ENCODE measurements at places on chromosomes 5 and 9.
A peak's percentile ranks its signal among the peaks of the same experiment; 100 is the strongest.

DNA sequence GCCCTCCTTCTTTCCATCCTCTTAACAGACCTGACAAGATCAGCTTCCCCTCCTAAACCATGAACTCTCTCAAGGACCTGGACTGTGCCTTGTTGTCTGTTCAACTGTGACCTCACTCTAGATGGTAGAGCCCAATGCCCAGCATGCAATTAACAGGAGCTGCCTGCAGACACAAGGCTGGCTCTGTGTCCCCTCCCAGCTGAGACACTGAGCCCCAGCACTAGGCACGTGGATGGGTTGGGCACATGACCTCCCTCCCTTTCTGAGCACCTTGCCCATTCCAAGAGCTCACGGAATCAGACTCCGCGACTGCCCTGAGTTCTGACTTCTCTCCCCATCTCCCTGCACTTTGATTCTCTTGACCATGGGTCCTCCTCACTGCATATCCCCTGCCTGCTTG is 93.5 kb upstream of the LRRTM2 start:
- DNase-seq: no peak

GRCh38 chr5:124301850-124302249 is 444.6 kb downstream of the ZNF608 start:
- DNase-seq: no peak

- DNase-seq: no peak
Measured at GRCh38 chr9:100465761-100466160, 7.2 kb upstream of the TMEFF1 start.

- no peak for DNase-seq
Measured at GRCh38 chr5:6158974-6159831, 219.1 kb downstream of the MED10 start.

GRCh38 chr5:106020894-106021293 is 1649.8 kb downstream of the EFNA5 start:
- no peak for DNase-seq

DNA sequence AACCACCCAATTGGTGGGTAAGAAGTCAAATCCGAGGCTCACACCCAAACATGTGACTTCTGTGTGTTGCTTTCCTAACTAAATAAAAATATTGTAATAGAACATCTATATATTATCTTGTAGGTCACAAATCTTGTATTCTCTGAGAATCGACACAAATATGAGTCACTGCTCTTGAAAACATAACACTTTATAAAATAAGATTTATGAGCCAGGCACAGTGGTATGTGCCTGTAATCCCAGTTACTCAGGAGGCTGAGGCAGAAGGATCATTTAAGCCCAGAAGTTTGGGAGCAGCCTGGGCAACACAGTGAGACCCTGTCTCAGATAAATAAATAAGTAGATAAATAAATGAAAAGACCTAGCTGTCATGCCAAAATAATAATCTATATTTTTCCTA is 624.1 kb downstream of the ANXA1 start:
- DNase-seq: no peak

DNA sequence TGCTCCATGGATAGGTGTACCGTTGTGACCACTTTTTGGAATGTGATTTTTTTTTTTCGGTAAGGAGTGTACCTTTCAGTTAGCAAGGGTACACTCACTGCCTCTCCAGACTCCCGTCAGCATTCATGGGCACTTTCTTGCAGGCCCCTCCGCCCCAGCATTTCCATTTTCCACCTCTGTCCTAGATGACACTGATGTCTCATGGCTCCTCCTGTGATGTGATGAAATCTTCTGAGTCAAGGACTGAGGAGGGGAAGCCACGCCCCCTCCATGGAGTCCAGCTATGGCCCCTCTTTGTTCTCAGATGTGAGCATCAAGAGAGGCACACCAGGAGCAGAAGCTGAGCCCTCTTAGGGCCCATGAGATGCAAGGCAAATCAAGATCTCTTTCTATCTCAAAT is 61.8 kb downstream of the CTSL start:
- DNase-seq: no peak

- no peak for DNase-seq
Measured at GRCh38 chr9:127742435-127743088, 7.5 kb upstream of the TOR2A start.

DNA sequence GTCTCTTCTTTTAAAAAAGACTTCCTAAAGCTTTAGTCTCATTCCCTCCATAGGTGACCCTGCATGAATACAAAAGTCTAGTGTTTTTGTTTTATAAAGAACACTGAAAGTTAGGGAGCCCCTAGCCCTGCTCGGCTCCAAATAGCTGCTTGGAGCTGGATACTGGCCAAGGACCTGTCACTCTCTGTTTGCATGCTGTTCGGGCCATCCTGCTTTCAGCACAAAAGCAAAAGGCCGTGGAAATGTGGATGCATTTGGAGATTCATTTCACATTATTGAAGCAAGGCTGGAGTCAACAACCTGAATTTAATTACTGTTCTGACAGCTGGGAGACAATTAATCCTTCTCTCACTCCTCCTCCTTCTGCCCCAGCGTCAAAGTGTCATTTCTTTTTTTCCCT is 151.7 kb upstream of the NMUR2 start:
- DNase-seq: no peak

DNA sequence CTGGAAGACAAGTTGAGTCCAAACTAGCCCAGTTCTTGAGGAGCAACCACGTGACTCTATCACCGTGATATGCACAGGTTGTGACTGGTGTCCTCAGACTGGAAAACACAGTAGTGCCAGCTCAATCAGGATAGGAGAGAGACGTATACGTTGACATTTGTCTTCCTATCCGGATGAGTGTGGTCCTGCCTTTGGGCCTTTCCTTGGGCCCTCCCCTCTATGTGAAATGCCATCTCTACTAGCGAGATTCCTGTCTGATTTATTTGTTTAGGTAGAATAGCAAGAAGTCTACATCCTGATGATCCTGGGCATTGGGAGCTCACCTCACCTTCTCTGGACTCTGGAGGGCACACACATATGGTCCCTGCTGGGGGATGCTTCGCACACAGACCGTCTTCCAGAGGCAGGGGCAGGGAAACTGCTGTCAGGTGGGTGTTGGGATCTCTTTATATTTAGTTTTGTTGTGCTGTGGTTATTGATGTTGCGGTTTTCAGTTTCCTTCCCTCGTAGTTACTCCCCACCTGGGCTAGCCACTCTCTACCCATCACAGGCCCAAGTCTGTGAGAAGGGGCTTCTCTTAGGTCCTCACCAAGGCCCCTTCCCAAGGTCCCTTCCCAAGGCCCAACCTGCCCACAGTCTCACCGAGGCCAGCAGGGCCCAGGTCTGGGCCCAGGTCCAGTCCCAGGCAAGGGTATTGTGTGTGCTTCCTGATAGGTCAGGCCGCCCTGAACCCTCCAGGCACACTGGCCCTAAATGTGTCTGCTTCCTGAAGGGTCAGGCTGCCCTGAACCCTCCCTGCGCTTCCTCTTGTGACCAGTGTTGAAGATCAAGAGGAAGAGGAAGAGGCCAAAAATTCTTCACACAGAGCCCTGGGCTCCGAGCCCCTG is 19.0 kb upstream of the SPINK4 start:
- DNase-seq: no peak

GRCh38 chr9:328453-328852 is 113.8 kb downstream of the DOCK8 start:
- DNase-seq: no peak

- DNase-seq: no peak
Measured at GRCh38 chr5:58925627-58926540, 343.0 kb downstream of the RAB3C start.

GRCh38 chr5:132655821-132656773 is 1.9 kb upstream of the IL13 start:
- peak; percentile 38 for DNase-seq

DNA sequence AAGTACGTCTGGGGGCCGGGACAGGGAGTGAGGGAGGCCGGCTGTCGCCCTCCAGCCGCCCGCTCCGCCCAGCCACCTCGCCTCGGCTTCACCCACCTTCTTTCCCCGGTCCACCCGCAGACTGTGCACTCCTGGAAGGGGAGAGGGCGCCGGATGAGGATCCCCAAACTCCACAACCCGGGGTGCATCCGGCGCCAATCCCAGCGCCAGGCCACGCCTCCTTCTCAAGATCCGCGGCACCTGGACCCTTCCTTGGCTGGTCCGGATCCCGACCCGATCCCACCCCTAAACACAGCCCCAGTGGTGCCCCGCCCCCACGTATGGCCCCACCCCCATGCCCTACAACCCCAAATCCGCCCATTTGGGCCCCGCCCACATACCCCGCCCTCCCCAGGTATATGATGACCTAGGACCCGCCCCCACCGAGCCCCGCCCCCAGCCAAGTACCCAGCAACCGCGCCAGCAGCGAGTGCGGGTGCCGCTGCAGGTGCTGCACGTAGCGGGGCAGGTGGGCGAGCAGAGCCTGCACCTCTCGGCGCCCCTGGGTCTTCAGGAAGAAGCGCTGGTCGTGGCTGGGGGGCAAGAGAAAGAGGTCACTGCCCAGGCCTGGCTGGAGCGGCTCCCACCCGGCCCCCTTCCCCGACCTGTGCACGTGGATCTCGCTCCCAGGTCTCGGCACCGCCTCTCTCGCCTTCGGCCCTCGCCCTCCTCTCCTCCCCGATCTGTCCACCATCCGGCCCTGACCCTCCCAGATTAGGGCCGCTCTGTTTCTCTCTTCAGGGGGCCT is 3.2 kb downstream of the PIP5KL1 start:
- DNase-seq: no peak

- no peak for DNase-seq
Measured at GRCh38 chr5:151052836-151053235, 28.0 kb downstream of the TNIP1 start.

DNA sequence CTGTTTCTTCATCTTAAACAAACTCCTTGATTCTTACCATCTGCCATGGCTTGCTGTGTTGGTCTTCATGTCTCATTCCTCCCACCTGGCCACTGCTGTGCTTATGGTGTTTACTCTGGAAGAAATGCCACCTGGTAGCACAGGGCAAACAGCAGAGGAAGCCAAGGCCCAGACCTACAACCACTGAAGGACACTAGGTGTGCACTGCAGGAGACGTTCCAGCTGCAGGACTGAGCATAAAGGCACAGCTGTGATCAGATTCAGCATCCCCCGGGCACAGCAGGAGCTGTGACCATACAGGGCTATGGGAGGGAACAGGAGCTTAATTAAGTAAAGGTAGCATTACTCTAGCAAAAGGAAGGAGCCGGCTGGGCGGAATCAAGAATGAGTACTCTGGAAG is 12.6 kb upstream of the GNAQ start:
- no peak for DNase-seq

DNA sequence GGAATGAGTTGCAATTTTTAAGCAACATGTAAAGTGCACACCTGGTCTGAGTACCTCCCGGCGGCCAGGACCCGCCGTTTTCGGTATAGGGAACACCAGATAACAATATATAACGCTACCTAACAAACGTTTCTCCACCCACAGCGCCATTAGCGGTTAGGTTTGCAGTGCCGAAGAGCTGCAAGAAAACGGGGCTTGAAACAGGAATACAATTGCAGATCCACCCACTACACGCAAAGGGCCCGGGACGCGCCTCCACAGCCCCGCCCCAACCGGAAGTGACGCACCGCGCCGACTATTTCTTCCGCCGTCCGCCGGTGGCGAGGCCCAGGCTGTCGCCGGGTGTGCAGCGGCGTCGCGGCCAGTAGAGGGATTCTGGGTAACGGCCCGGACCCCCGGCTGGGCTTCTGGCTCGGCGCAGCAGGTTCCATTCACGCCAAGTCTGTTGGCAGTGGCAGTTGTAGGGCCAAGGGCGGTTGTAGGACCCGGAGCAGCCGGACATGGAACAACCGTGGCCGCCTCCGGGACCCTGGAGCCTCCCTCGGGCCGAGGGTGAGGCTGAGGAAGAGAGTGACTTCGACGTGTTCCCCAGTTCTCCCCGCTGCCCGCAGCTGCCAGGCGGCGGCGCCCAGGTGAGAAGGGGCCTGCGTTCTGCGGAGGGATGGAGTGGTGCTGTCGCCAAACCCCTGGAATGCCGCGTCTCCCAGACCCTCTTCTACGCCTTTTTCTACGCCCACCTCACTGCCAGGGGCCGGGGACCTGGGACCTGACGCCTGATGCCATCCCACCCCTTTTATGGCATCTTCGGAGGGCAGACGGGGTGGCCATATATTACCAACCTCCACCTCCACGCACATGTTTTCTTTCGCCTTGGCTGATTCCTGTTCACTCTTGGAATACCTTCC is at the start of gene CDC37L1:
CDC37L1 (plus strand) TSS at position 302 of the 905 bp plus-strand sequence; CDS start at position 501, 199 bp downstream.
- peak; percentile 94 for DNase-seq

DNA sequence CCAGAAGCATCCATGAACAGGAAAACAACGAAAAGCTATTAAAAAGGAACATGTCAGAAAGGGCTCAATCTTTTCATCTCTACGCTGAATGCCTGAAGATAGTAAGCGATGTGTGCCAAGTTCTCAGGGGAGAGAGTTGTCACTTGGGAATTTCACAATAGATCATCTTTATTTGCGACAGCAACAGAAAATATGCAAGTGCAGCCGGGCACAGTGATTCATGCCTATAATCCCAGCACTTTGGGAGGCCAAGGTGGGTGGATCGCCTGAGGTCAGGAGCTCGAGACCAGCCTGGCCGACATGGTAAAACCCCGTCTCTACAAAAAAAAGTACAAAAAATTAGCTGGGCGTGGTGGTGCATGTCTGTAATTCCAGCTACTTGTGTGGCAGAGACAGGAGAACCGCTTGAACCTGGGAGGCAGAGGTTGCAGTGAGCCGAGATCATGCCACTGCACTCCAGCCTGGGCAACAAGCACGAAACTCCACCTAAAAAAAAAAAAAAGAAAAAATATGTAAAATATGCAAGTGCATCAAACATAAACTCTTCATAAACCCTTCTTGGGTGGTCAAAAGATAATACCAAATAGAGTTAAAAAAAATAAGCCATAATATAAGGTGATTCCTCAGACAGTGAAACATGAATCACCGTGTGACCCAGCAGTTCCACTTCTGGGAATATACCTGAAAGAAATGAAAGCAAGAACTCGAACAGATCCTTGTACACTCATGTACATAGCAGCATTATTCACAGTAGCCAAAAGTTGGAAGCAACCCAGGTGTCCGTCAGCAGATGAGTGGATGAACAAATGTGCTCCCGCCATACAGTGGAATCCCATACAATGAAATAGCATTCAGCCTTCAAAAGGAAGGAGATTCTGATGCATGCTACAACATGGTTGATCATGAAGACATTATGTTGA is 16.2 kb downstream of the SFXN1 start:
- DNase-seq: no peak

DNA sequence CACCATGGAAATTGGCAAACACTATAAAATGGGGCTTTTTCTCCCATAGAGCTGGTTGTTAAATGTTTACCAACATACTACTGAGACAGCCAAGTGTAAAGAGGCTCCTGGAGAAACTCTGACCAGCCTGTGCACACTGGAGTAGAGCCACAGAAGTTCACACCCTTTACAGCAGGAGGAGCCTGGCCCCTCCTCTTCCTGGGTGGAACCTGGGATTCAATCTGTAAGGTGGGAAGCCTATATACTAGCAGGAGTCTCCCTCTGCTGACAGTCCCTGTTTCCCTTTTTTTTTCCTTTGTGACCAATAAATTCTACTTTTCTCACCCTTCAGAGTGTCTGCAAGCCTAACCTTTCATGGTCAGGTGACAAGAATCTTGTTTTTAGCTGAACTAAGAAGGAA is 10.4 kb upstream of the SLC30A5 start:
- DNase-seq: no peak

Measured in GM13976 (cell line).